Neural progenitor cell (in vitro differentiated cells): ENCODE measurements at places on chromosomes 2 and 18.
A peak's percentile ranks its signal among the peaks of the same experiment; 100 is the strongest.

GRCh38 chr18:56067214-56067894 lies 479.4 kb upstream of the TCF4 start:
- no peak for DNase-seq

GRCh38 chr18:57856557-57857280 lies 53.6 kb upstream of the ATP8B1 start:
- no peak for DNase-seq

GRCh38 chr2:161873707-161874106 lies 200.3 kb downstream of the DPP4 start:
- peak; percentile 75 for DNase-seq

GRCh38 chr2:21033237-21034155 lies 10.4 kb downstream of the APOB start:
- DNase-seq: no peak

DNA sequence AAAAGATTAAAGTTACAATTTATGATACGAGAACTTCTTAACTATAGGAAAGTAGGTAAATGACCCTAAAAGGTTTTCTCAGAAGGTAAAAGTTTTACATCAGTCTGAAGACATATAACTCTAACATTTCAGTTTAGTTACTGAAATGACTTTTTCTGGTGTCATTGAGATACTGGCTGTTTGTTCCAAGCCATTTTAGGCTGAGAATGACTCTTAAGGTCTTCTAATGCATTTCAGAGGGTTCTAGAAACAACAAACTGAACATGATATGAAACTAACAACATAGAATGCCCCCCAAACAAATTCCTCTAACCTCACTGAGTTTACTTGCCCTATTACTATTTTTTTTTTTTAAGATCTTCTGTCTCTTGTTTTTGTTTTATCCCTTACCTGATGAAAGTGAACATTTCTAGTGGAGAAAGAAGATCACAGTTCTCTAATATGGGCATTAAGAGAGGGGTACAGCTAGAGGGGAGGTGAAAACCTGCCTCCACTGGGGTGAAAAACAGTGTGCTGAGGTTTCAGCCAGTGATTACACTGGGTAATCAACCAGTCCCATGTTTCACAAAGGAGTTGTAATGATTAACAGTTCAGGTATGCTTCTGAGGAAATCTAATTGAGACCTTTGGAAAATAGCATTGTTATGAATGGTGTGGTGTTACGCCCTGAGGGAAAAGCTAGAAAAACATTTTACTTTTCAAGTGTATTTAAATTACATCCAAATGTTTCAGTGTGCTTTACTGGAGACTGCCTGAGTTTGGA lies 11.2 kb downstream of the NABP1 start:
- no peak for DNase-seq

- no peak for DNase-seq
These were observed 8.0 kb downstream of the PDCD1 start for GRCh38 chr2:241850544-241851324.

DNA sequence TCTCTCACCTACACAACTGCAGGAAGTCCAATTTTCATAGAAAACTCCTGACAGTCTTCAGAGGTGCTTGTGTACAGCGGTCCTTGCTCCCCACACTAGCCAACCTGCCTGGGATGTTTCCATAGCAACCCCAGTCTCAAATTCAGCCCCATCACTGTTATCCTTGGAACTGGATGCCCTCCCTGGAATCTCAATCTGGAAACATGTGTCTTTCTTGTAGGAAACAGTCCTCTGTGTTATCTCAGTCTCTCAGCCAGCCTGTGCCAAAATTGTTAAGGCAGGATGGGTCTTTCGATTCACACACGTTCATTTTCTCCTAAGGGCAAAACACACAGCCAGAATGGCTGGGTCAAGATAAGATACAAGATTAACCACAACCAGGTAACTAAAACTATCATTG lies 295.5 kb upstream of the RND3 start:
- DNase-seq: no peak

- DNase-seq: peak; percentile 64
These were observed 50.0 kb downstream of the CPO start for GRCh38 chr2:206989311-206989710.

DNA sequence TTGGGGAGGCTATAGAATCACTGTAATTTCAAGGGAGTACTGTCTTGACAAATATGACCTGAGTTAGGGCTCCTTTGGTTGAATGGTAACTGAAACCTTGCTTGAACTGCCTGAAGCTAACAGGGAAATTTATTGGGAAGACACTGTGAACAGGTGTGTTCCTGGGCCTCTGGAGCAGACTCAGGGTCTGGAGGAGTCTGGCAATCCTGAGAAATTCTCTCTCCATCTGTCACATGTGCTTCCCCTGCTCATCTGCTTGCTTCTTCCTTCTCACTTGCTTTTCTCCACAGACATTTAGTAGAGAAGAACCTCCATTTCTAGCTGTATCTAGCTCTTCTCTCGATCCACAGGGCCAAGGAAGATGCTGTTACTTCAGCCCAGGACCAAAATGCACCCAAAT lies 476.5 kb downstream of the LRP1B start:
- DNase-seq: no peak

DNA sequence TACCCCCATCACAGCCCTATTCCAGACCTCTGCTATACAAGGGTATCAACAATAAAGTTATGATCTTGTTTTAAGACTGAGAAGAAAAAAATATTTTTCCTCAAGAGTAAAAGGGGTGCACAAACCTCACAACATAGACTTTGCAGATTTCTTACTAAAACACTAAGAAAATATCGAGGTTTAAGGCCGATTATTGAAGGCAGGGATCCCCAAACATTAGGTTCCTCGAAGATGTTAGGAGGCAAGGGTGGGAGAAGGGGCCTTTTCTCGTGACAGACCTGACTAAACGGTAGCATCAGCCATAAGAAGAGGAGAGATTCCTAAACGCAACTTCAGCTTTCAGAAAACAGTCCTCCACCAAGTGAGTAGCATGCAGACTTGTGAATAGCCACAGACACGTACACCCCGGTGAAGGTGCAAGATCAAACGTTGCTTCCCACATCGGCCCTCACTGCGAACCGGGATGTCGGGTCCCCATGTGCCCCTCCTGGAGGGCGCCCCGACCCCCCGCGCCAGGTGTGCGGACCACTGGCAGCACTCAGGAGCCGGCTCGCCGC lies 678 bp downstream of the PIAS2 start:
- DNase-seq: no peak

DNA sequence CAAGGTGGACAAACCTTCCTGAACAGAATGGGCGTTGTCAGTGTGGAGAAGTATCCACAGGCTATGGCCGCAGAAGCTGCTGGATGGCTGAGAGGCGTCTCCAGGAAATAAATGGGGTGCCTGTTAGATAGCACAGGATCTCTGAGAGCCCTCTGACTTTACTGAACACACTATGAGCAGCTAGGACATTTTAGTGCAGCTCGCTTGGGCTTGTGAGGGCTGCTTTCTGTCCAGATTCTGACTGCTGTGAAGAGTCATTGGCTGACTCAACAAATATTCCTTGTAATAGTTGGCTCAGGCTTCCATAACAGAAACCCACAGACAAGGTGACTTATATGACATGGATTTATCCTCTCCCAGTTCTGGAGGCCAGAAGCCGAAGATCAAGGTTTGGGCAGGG lies 100.2 kb upstream of the SNTG2 start:
- no peak for DNase-seq
